ENCODE measurements at places on chromosomes 4 and X. TPM values are rescaled to one million over a fixed set of nuclear protein-coding genes. Genes with fewer than 3 reads are reported as not detected.
A peak's percentile ranks its signal among the peaks of the same experiment; 100 is the strongest.

- DNase-seq = no peak
These were observed 10.5 kb downstream of the ANXA5 start for GRCh38 chr4:121686255-121686654.

DNA sequence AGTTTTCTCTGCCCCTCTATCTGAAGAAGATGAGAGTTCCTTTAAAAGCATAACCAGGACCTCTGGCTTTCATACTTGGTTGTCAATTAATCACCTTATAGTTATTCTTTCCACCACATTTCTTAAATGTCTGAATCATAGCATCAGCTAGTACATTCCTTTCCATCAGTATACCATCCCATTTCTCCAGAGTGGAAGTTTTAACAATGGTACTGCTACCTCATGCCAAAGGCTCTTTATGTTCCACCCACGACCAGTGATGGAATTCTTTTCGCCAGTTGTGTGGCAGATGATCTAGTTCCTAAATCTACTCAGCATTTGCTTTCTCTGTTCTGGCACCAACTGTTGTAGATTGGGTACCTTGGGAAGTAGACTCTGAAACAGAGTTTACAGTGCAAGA lies 379.8 kb downstream of the ZNF674 start:
- no peak for DNase-seq

SSX3 gene
- polyA plus RNA-seq = not detected

GIMD1 gene
- not detected for polyA plus RNA-seq

- peak; percentile 43 for DNase-seq
These were observed 339 bp downstream of the CUL4B start for GRCh38 chrX:120560405-120560841.
